Astrocyte (in vitro differentiated cells and primary cell): ENCODE measurements at places on chromosomes 7 and 10. TPM values are rescaled to one million over a fixed set of nuclear protein-coding genes. Genes with fewer than 3 reads are reported as not detected.

GRCh38 chr10:118401708-118402193 is 59.6 kb upstream of the FAM204A start:
- DNase-seq: no peak

GRCh38 chr10:13634207-13634606 is 47.4 kb downstream of the PRPF18 start:
- no peak for DNase-seq

DNA sequence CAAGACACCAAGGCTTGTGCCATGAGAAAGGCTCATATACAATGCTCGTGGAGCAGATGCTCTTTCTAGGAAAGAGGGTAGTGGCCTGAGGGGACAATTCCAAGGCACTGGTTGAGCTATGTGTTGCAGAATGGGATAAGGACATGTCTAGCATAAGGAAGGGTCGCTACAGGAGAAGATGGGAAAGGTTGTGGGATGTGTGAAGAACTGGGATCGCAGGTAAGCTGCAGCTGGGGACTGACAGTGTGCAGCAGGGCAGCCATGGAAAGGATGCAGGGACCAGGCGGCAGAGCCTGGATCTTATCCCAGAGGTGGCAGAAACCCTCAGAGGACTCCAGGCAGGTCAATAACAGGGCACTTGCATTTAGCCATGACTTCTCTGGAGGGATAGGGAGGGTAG is 56.1 kb downstream of the COBL start:
- DNase-seq: no peak

DNA sequence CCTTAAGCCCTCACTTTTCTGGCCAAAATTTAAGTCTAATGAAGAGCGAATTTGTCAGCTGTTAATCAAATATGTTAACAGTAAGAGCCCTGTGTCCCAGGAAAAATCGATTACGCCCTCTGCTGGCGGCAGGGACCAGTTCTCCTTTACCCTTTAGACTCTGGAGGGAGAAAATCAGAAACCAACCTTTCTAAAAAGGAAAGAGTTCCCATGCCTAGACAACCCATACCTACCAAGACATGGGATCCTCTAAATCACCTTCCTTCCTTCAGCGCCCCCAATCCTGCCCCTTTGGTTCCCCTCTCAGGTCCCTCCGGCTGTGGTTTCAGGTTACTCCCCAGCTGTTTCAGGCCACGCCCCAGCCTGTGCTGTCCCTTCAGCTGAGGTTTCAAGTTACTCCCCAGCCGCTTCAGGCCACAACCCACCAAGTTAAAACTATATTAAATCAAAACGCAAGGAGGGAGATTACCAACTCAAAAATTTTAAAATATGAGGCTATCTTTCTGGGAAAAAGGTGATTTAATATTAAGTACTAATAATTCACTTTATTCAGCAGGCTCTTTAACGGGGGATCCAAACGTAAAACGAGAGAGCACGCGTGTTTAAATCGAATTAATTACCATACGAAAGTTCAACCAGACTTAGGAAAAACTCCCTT is 1.4 kb upstream of the AKR1B15 start:
- peak; percentile 65 for DNase-seq

DNA sequence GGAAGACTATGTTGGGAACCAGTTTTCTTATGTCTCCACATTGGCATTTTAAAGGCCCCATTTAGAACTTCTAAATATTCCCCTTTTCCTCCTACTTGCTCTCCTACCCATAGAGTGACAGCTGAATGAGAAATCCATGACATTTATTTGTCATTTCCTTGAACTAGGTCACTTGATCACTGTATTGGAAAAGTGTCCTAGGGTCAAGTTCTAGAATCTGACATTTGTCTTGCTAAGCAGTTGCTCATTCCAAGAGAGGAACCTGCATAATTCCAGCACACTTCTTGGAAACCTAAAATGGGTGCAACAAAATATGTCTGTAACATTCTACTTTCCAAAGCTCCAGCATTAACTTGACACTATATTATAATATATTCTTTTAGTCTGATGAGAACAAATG is 3.6 kb upstream of the DPY19L1 start:
- no peak for DNase-seq

GRCh38 chr10:18059826-18060559 is 80.2 kb upstream of the CACNB2 start:
- DNase-seq: no peak

DNA sequence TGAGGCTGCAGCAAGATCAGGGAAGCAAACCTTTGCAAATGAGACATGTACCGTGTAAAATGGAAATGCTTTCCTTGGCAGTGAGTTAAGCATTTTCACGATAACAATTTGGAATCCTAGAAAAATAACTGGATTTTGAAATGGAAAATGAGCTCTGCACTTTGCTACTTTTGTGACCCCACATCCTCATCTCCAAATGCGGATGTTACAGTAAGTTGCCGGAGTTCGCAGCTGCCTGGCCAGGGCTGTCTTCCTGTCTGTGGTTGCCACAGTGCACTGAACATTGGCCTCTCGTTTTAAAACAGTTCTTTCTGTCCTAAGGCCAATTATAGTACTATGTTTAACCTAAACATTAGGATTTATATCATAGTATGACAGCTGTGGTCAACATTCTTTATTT is 136.2 kb upstream of the FZD8 start:
- DNase-seq: no peak

- no peak for DNase-seq
These were observed 4.8 kb upstream of the ADAP1 start for GRCh38 chr7:959271-959670.

DNA sequence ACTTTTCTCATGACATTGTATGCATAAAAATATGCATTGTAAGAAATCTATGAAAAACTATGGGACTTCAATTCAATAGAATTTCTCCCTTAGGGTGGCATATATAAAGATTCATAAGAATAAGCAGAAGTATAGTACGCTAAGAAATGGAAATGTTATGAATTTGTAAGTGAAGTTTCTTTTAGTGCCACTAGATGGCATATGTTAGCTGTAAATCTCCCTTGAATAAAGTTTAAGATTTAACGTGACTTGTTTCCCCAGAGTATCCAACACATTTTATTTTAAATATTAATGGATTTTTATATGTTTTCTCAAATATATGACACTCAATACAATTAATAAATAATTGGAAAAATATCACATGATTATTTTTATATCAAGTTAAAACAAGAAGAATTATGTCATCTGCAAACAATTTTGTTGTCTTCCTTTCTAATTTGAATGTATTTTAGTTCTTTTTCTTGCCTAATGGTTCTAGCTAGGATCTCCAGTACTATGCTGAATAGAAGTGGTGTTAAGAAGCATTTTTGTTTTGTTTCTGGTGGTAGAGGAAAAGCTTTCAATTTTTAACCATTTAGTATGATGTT is 287.2 kb downstream of the HGF start:
- DNase-seq: peak; percentile 17

- DNase-seq: peak; percentile 57
These were observed 35.9 kb downstream of the SVIL start for GRCh38 chr10:29598851-29599311.

DNA sequence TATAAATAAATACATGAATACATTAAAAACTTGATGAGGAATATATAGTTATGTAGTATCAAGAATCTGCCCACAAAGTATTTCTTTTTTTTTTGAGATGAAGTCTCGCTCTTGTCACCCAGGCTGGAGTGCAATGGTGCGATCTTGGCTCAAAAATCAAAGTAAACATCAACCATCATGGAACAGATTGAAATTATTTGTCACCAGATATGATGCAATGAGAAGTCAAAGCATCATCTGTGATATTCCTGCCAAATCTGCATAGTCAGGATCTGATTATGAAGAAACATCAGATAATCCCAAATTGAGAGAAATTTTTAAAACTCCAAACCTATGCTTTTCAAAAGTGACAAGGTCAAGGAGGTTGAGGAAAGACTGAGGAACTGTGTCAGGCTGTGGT is 5.1 kb upstream of the CYP2C18 start:
- DNase-seq: no peak

- DNase-seq: no peak
These were observed 188.6 kb upstream of the PRPS1L1 start for GRCh38 chr7:18216270-18216669.

DNA sequence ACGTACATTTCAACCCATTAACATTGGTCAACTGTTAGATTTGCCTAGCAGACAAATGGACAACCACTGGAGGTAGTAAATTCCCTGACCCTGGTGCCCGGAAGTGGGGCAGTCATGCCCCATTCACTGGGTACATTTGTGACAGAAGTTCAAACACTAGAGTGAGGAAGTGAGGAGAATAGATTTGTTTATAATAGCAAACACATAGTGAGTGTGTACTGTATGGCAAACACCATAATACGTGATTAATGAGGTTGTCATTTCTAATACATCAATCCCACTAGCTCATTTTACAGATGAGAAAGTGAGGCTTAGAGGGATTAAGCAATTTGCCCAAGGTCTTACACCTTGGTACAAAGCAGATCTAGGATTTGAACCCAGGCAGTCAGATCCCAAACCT is 181.9 kb upstream of the MKLN1 start:
- no peak for DNase-seq

DNA sequence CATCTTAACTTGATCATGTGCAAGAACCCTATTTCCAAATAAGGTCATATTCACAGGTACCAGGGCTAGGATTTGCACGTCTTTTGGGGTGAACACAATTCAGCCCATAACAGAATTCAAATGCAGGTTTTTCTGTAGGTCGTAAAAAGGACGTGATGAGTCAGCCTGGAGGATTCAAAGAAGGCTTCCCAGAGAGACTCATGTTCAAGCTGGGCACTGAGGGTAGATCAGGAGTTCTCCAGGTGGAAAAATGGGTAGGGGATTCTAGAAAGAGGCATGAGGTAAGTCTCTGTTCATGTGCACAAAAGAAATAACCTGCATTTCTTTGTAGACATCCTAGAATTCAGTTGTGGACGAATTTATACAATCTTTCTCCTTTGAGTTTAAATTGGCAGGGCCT is 160.4 kb downstream of the RPS24 start:
- DNase-seq: no peak

DNA sequence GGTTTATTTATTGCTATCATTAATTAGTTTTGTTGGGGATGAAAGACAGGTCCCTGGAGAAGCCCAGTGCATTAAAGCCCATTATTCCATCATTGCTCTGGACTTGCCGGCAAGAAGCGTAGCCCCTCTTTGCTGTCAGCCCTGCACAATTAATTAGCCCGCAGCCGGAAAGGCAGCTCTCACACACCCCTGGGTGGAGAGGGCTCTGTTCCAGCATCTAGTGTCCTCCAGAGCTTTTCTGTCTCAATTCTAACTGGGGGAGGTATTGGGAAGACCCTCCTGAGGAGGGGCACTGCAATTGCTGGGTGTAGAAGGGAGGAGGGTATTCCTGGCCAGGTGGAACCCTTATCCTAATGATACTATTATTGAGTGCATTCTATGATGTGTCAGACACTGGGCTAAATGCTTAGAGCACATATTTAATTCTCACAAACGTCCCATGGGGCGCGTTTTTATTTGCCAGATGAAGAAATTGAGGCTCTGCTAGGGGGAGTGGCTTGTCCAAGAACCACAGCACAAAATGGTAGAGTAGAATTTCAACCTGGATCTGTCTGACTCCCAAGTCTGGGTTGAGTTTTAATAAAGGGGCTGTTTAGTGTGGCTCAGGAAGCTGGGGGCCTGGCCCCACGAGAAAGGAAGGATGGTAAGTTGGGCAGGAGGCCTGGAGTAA is 148.1 kb upstream of the PCBD1 start:
- DNase-seq: no peak

- DNase-seq: no peak
These were observed 176.5 kb upstream of the FRMD4A start for GRCh38 chr10:14507176-14507575.

DNA sequence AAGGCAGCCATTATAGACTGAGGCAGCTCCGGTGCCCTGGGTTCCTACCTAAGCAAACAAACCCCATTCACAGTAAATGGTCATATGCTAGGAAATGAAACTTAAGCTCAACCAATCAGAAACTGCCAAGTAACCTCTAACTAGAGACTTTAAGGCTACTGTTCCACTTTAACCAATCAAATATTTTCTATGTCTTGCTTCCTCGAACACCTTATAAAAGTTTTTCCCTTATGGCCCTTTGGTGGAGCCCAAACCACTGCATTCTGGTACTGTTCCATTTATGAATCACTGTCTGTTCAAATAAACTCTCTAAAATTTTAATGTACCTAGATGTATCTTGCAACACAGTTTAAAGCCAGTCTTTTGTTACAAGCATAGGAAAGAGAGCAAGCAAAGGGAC is 361.1 kb downstream of the HGF start:
- DNase-seq: no peak

- peak; percentile 45 for DNase-seq
These were observed 186.7 kb upstream of the HGF start for GRCh38 chr7:81956520-81956919.

DNA sequence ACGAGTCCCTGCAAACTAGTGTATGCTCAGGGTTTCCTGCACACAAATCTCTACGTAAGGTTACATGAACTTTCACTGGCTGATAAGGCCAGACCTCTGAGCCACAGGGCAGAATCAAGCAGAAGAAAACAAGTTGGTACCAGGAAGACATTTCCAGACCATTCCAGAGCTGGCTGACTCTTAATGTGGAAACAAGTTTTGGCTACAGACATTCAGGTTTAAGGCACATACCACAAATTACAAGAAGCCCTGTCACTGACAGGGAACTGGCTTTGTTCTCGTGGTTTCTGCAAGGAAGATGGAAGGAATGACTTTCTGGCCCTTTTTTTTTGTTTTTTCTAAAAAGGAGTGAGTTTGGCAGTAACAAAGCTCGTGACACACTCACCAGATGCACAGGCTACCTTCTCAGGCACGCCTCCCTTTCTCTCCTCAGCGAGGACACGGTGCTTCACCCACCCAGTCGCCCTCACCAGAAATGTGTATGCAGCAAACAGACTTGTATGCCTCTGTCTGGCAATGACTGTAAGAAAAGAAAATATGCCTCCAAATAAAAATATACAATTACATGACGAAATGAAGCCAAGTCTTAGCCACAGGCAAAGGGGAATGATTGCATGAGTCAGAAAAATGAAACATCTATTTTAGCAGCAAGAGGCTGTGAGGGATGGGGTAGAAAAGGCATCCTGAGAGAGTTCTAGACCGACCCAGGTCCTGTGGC is 22.6 kb downstream of the PLAC9 start:
- DNase-seq: peak; percentile 97

Gene SEMA3D
- 9.1 and 17.7 TPM in 2 replicates for total RNA-seq

Gene CCDC172
- total RNA-seq: not detected in 2 replicates

Gene FAM237B
- total RNA-seq: not detected in 2 replicates

Gene IFIT3
- 171 and 193 TPM in 2 replicates for total RNA-seq

Gene UCN3
- not detected in 2 replicates for total RNA-seq

Gene TRIM73
- 6.1 and 6.9 TPM in 2 replicates for total RNA-seq

Gene GPC2
- 6.5 and 7.6 TPM in 2 replicates for total RNA-seq

Gene IRF5
- total RNA-seq: 0.36 TPM in 1 of 2 replicates, not detected in the other

Gene CPN1
- not detected in 2 replicates for total RNA-seq

Gene ANKRD1
- 841 and 913 TPM in 2 replicates for total RNA-seq

Gene NAT16
- total RNA-seq: 0.16 TPM in 1 of 2 replicates, not detected in the other

Gene GPNMB
- total RNA-seq: 0.82 and 0.91 TPM in 2 replicates

Gene PIK3AP1
- total RNA-seq: 6.7 and 9.3 TPM in 2 replicates
